Urothelium cell line (cell line): ENCODE measurements at places on chromosomes 16 and 17.
A peak's percentile ranks its signal among the peaks of the same experiment; 100 is the strongest.

- DNase-seq: no peak
These were observed 16.5 kb downstream of the FCSK start for GRCh38 chr16:70470927-70471341.

- DNase-seq: peak; percentile 52
These were observed 10.2 kb upstream of the SEC14L5 start for GRCh38 chr16:4947722-4948503.

- no peak for DNase-seq
These were observed 6.6 kb upstream of the ATP6V0C start for GRCh38 chr16:2507052-2507659.

GRCh38 chr16:51523400-51523799 is 372.3 kb upstream of the SALL1 start:
- DNase-seq: no peak

- no peak for DNase-seq
These were observed 22.9 kb downstream of the COPZ2 start for GRCh38 chr17:48014595-48015111.

DNA sequence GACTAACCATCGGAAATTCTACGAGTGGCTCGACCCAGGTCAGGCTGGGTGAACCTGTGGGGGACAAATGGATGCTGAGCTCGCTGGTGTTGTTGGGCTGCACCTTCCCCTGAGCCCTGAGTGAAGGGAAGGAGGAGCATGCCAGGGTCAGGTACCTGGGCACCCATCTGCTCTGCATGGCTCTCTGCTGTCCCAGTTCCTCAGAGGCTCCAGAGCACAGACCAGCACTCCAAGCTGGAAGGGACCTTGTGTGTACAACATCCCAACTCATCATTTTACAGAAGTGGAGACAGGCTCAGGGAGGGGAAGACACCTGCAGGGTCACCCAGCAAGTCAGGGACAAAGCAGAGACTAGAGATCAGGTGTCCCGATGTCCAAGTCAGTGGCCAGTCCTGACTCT is 84.9 kb upstream of the NLRP1 start:
- DNase-seq: no peak

GRCh38 chr16:57335366-57335765 is 23.2 kb upstream of the CCL22 start:
- DNase-seq: no peak

GRCh38 chr16:69497876-69498596 is 67.7 kb upstream of the NFAT5 start:
- no peak for DNase-seq

DNA sequence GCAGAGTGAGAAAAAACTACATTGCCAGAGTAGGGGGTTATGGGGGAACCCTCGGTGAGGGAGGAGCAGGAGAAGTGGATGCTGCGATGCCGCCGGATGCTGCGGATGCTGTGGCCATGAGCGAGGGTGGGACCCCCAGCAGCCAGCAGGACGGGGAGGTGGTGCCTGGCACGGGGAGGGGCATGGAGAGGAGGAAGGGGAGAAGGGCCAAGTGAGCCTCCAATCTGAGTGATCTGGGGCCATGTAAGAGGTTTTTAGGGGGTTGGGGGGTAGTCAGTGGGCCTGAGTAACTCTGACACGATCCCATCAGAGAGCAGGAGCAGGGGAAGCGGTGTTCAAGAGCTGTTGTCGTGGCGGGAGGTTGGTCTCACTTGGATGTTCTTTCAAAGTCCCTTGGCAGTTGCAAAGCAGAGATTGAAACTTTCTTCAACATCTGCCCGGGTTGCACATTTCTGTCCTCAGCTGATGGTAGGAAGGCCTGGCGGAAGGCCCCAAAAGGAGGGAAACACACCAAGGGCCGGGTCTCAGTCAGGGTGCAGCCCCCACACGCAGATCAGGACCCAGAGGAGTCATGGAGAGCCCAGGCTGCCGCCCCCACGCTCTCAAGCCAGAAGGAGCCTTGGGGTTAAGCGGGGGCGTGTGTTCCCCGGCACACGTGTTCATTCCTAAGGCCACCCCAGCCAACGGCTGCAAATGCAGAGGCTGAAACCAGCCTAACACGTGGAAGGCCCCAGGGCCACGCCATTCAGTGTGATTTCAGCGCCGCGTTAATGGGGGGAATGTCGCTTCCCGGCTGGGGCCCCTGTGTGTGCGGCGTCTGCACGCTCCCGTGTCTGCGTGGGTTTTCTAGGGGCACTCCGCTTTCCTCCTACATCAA is 81.7 kb downstream of the ZDHHC7 start:
- DNase-seq: no peak

- DNase-seq: no peak
These were observed 112.0 kb upstream of the METRNL start for GRCh38 chr17:82967268-82968032.

- DNase-seq: no peak
These were observed 363.4 kb downstream of the CDH13 start for GRCh38 chr16:82990155-82990554.

GRCh38 chr16:58022601-58023371 is 2.8 kb upstream of the MMP15 start:
- peak; percentile 64 for DNase-seq

- peak; percentile 65 for DNase-seq
These were observed 20.6 kb upstream of the COL1A1 start for GRCh38 chr17:50221864-50222545.

DNA sequence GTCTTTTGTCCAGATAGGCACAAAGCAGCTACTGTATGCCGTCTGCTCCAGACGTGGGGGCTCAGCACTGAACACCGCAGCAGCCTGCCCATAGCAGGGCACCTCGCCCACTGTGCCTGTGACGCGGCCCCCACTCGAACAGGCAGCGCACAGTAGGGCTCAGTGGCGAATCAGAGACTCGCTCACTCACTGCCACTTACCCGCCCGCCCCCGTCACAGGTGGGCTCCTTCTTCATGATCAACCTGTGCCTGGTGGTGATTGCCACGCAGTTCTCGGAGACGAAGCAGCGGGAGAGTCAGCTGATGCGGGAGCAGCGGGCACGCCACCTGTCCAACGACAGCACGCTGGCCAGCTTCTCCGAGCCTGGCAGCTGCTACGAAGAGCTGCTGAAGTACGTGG is 23.6 kb downstream of the TPSG1 start:
- DNase-seq: no peak

GRCh38 chr17:46166692-46167249 is 26.5 kb downstream of the KANSL1 start:
- no peak for DNase-seq

DNA sequence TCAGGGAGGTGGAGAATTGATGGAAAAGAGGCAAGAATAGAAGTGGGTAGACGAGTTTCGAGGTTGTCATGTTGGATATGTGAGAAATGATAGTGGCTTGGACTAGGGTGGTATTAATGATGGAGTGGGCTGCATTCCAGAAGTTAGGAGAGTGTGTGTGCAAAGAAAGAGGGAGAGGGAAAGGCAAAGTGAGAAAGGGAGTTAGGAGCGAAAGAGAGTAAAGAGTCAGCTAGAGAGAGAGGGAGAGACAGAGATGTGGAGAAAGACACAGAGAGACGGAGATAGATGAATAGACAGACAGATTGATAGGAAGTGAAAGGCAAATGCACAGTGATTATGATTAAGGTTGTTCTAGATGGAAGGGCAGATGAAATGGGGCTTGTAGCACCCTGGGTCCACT is 5.4 kb upstream of the GPR139 start:
- no peak for DNase-seq

GRCh38 chr17:16061631-16062030 is 62.0 kb downstream of the TTC19 start:
- DNase-seq: no peak
